ENCODE measurements at places on chromosomes 13 and 19. TPM values are rescaled to one million over a fixed set of nuclear protein-coding genes. Genes with fewer than 3 reads are reported as not detected.
A peak's percentile ranks its signal among the peaks of the same experiment; 100 is the strongest.

DNA sequence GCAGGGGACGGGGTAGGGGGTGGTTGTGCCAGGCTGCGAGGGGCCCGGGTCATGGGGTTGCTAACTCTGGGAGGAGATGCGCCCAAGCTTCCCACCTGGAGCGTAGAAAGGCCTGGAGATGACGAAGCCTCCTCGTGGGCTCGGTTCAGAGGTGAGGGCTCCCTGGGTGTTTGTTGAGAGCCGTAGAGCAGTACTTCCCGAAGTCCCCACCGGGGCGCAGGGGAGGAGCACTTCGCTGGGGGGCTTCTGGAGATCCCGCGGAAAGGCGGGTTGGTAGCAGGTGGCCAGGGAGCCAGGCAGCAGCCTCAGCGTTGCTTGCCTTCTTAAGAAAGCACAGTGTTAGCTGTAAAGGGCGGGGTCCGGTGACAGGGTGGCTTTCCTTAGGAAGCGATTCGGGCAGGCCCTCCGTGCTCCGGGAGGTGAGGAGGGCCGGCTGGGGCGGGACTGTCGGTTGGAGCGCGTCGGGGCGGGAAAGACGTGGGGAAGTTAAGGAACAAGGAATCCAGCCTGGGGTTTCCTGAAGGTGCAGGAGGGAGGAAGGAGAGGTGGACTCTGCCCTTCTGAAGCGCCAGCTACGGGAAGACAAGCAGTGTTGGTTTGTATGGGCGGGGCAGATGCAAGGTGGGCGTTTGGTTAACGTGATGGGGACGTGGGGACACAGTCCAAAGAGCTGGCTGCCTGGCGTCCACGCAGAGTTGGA is 3.3 kb downstream of the VSTM2B start:
- DNase-seq, result no peak

DNA sequence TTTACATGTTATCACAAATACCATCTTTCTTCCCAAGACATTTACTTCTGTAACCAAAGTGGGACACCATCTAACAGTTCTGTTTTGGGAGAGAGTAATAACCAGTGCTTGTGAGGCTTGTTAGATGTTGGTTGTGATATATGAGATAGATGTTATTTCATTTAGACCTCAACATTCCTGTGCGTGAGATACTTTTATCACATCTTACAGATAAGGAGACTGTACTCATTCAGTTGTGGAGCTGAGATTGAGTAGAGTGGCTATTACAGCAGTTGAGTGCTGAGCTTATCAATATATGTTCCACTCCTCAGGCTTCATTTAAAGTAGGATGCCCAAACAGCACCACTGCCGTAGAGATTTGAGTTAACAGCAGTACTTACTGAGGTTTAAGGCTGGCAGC is 43.1 kb downstream of the USPL1 start:
- DNase-seq, result no peak

- no peak for DNase-seq
Measured at GRCh38 chr19:16457954-16458331, 13.8 kb downstream of the EPS15L1 start.

- no peak for DNase-seq
Measured at GRCh38 chr19:7905268-7905667, 1.6 kb downstream of the MAP2K7 start.

The ZNF729 gene
- not detected for total RNA-seq

The KLC3 gene
- 0.16 TPM for total RNA-seq

DNA sequence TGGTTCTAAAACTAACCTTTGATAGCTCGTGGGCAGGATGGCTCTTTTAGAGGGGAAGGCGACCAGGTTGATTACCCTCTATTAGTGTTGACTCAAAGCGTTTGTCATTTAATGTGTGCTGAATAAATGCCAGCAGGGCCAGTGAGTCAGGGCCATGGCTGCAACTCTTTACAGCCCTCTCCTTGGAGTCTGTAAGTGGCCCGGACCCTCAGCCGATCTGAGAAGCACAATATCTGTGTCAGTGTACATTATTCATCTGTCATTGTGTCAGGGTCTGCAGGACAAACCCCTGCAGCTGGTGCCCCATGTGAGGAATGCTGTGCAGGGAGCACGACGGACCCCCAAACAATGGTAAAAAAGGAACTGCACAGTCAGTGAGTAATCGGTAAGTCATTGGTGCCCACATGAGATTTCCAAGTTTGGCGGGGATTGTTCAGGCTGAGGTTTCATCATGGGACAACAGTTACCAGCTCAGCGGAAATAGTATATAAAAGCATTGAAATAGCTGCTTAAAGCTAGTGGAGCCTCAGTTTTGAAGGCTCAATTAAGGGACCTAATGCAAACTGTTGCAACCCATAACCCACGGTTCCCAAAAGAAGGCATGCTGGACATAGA is 139.1 kb downstream of the ZNF675 start:
- DNase-seq, result no peak

The CYSLTR2 gene
- total RNA-seq, result 1.1 TPM

GRCh38 chr19:46474211-46474610 is 2.8 kb upstream of the PNMA8A start:
- DNase-seq, result no peak

The ZNF417 gene
- 39.3 TPM for total RNA-seq

- DNase-seq, result peak; percentile 25
Measured at GRCh38 chr13:30341815-30342570, 34.6 kb upstream of the KATNAL1 start.

- no peak for DNase-seq
Measured at GRCh38 chr19:49102303-49102702, 11.9 kb upstream of the LIN7B start.

DNA sequence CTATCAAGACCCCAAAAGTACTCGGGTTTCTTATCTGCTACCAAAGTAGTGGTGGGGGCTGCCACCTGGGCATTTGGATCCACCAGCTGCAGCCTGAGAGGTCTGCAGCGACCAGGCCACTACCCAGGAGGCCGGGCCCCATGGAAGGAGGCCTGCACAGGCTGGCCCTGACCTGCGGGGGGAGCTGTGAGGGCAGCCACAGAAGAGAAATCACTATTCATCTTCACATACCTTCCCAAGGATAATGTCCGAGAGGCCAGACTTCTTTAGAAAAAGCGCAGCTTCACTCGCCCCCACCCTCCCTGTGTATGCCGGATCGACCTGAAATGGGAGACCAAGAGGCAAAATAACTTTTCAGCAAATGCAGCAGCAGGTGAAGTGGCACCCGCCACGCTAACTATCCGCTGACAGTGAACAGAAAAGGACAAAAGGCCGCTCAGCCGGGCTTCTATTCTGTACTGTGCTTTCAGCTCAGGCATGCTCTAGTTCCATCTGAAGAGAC is 30.1 kb downstream of the EPS15L1 start:
- DNase-seq, result no peak

DNA sequence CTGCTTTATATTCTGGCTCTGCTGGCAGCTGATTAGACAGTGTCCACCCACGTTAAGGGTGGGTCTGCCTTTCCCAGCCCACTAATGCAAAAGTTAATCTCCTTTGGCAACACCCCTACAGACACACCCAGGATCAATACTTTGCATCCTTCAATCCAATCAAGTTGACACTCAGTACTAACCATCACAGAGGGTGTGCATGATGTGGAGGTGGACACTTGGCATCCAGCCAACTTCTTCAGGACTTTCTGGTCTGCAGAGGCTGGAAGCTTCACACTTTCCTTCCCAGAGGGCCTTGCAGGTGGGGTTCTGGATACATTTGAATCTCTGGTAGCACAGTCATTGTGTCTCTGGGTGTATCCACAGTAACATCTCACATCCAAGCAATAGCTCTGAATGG is 18.9 kb upstream of the IGFL1 start:
- no peak for DNase-seq

The LGI4 gene
- total RNA-seq, result 14.2 TPM

The CYP2F1 gene
- total RNA-seq, result not detected

- no peak for DNase-seq
Measured at GRCh38 chr19:756236-756635, 5.3 kb downstream of the MISP start.

The RFX1 gene
- 1.7 TPM for total RNA-seq

- no peak for DNase-seq
Measured at GRCh38 chr13:29993716-29994488, 143.5 kb upstream of the UBL3 start.

DNA sequence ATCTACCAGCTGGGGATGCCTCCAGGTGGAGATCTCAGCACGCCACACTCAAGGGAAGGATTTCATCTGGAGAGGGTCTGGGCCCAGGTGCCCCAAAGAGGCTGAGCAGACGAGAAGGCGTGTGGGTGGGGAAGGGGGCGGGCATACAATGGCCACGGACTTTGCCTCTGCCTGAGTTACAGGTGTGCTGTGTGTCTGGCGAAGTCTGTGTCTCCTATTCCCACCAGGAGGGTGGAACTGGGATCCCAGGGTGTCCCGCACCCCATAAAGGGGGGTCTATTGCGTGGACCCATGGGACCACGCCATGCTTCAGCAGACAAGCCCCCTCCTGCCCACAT is 3.6 kb downstream of the TLE2 start:
- DNase-seq, result no peak

- no peak for DNase-seq
Measured at GRCh38 chr13:41179593-41180250, 14.6 kb downstream of the KBTBD7 start.

The PRSS57 gene
- not detected for total RNA-seq

The JAK3 gene
- 1.1 TPM for total RNA-seq

The LYL1 gene
- total RNA-seq, result 3.3 TPM

DNA sequence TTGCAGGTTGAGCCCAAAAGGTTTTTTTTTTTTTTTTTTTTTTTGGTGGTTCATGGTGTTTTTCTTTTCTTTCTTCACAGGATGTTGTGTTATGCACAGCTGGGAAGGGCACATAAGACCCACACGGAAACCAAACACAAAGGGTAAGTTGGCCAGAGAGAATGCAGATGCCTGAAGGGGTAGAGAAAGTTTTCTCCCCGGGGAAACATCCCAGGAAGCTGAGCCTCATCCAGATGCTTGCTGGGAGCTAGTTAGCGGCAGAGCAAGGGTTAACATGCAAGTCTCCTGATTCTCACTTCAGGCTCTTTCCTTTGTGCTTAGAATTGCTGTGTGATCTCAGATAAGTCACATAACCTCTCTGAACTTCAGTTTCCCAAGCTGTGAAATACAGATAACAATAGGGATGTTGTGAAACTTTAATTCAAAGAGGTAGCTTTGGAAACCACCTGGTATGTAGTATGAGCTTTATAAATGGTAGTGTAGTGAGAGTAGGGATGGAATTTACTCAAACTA is 3.1 kb downstream of the ADGRE1 start:
- DNase-seq, result no peak

The DLEU7 gene
- 24.0 TPM for total RNA-seq

DNA sequence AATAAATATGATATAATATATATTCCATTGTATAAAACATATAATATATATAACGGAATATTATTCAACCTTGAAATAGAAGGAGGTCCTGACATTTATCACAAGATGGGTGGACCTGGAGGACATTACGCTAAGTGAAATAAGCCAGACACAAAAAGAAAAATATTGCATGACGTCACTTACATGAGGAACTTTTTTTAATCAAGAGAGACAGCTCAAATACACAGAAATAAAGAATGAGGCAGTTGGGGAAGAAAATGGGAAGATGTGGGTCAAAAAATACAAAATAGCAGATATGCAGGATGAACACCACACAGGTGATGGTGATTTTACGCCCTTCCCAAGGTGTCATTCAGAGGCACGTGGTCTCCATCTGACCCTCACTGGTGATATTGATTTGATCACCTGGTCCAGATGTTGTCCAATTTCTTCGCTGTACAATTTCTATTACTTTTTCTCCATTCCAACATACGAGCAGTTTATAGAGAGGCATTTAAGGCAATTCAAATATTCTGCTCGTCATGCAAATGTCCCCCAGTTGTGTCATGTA is 513 bp upstream of the ZNF317 start:
- DNase-seq, result no peak

The RHPN2 gene
- 3.0 TPM for total RNA-seq

The SIGLEC9 gene
- total RNA-seq, result 0.78 TPM

The GNA15 gene
- total RNA-seq, result 1.9 TPM

Measured in occipital lobe (tissue), 3 donors.